ENCODE measurements at places on chromosomes 1 and 21. TPM values are rescaled to one million over a fixed set of nuclear protein-coding genes. Genes with fewer than 3 reads are reported as not detected.

The APCS gene
- not detected for total RNA-seq

The SLC9C2 gene
- not detected for total RNA-seq

The SH2D5 gene
- total RNA-seq: 0.13 TPM

The C8B gene
- not detected for total RNA-seq

The DENND4B gene
- total RNA-seq: 11.8 TPM

DNA sequence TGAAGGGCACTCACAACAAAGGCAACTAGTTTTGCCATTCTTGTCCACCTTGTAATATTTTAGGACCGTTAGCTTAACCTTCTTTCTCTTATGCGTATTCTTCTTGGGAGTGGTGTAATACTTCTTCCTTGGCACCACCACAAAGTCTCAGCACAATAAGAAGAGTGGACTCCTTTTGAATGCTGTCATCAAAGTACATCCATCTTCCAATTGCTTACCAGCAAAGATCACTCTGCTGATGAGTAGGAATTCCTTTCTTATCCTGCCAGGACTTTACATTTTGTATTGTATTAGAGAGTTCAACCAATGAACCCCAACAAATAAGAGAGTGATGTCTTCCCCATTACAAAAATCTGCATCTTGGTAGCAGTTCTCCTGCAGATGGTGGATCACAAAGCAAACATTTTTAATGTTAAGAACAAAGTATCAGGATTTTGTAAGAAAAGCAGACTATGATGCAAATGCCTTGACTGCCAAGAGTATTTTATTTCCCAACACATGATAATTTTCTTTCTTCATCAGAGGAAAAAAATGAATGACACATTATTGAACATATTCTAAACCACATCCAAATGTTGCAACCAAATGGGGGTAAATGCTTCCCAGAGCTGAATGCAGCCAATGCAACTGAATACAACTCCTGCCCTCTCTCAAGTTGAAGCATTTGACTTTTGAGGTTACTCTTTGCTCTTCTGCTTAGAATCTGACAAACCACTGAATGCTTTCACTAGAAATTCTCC lies 5.1 kb upstream of the ARNT start:
- H3K4me3 ChIP-seq: no peak overlapping the region
- no peaks in the 10 kb centered on the region for H3K36me3 ChIP-seq
- peaks cover 2% of the 10 kb centered on the region for H3K27me3 ChIP-seq
- no peak overlapping the region for H3K27ac ChIP-seq

- H3K4me1 ChIP-seq: no peaks in the 10 kb centered on the region
- no peak overlapping the region for H3K27ac ChIP-seq
- H3K36me3 ChIP-seq: no peaks in the 10 kb centered on the region
- no peaks in the 10 kb centered on the region for H3K27me3 ChIP-seq
Observed at GRCh38 chr1:245671349-245671748, 516.6 kb downstream of the KIF26B start.

DNA sequence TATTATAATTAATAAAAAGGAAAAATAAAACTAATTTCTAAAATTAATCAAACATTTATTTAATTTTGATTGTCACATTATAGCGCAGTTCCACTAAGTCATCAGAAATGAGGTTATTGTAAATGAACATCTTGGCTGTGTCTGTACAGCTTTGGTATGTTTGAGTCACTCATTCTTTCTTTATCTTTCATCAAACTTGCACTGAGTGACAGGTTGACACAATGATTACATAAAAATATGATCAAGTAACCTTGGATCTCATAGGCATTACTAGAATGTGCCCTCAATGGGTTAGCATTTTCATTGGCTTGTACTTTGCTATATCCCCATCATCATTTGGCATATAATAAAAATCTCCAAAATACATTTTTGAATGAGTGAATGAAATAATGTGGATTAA lies 1353.2 kb upstream of the ADGRL2 start:
- H3K4me1 ChIP-seq: no peaks in the 10 kb centered on the region
- H3K27ac ChIP-seq: no peak overlapping the region
- no peaks in the 10 kb centered on the region for H3K27me3 ChIP-seq
- no peak for DNase-seq

GRCh38 chr1:81149649-81150325 lies 650.9 kb upstream of the ADGRL2 start:
- no peak for DNase-seq
- no peak overlapping the region for H3K4me3 ChIP-seq
- H3K36me3 ChIP-seq: no peaks in the 10 kb centered on the region
- no peaks in the 10 kb centered on the region for H3K4me1 ChIP-seq

DNA sequence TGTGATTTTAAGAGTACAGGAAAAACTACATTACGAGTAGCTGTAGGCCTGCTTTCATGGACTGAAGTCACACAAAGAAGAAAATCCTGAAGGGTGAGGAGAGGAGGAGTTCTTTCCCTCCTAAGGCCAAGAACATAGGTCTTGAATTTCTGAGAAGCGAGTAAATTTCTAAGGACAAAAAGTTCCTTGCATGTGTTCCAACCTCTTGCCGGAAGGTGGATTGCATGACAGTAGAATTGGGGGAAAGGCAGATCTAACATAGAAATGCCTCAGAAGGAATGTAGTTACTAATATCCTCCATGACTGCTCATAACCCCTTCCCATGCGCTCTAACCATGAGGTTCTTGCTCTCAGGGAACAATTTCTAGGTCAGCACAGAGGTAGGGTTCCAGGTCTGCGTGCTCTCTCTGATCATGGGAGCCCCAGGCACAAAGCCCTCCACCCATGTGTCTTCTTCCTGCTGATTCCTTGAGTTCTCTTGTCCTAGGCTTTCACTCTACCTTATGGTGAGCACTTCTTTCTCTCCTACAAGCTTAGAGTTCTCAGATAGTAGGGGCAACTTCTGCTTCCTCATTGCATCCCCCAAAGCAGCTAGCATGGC lies 13.7 kb downstream of the CD2 start:
- H3K4me1 ChIP-seq: peaks cover 13% of the 10 kb centered on the region
- H3K27ac ChIP-seq: no peak overlapping the region
- no peaks in the 10 kb centered on the region for H3K27me3 ChIP-seq
- no peaks in the 10 kb centered on the region for H3K36me3 ChIP-seq
- H3K4me3 ChIP-seq: no peak overlapping the region
- no peak for DNase-seq

DNA sequence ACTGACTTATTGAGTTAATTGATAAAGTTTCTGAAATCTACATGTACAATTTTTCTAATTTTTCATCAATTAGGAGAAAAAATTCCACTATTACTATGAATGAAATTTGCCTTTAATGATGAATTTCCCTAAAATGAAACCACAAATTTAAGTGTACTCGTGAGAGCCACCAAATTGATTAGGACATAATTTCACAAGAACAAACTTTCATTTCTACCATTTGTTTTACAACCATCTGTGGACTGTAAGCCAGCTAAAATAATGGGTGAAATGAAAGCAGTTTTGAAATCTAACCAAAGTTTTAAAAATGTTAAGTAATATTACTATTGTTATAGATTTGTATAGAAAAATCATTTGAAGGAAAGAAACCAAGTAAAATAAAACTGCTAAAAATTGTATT lies 41.8 kb downstream of the AGL start:
- H3K27ac ChIP-seq: no peak overlapping the region
- H3K4me3 ChIP-seq: no peak overlapping the region
- no peak for DNase-seq
- no peaks in the 10 kb centered on the region for H3K27me3 ChIP-seq

GRCh38 chr1:198901266-198901665 lies 262.4 kb downstream of the PTPRC start:
- peak; percentile 68 for DNase-seq

DNA sequence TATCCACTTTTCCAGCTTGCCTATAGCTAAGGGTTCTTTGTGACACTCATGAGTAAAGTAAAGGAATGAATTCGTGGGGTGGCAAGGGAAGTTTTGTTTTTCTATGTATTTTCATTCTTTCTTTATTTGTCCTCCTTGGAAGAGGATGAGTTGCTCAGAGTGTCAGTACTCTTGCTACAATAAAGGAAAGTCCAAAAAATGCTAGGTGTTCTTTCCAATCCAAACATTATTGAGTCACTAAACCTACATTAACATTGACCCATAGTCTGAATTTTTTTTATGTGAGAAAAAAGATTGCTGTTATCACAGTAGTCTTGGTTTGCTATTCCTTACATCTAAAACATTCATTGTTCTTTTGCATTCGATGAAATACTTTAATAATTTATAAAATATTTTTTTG lies 959.9 kb upstream of the ADGRL4 start:
- no peak for DNase-seq
- no peak overlapping the region for H3K27ac ChIP-seq
- no peak overlapping the region for H3K4me3 ChIP-seq

GRCh38 chr1:40372658-40373322 lies 737 bp upstream of the SMAP2 start:
- H3K27me3 ChIP-seq: no peaks in the 10 kb centered on the region
- H3K4me1 ChIP-seq: peaks cover 2% of the 10 kb centered on the region
- no peak overlapping the region for H3K4me3 ChIP-seq

- H3K36me3 ChIP-seq: no peaks in the 10 kb centered on the region
- peaks cover 7% of the 10 kb centered on the region for H3K4me1 ChIP-seq
- H3K27me3 ChIP-seq: peaks cover 24% of the 10 kb centered on the region
Observed at GRCh38 chr1:20470194-20470593, 15.8 kb downstream of the CAMK2N1 start.

DNA sequence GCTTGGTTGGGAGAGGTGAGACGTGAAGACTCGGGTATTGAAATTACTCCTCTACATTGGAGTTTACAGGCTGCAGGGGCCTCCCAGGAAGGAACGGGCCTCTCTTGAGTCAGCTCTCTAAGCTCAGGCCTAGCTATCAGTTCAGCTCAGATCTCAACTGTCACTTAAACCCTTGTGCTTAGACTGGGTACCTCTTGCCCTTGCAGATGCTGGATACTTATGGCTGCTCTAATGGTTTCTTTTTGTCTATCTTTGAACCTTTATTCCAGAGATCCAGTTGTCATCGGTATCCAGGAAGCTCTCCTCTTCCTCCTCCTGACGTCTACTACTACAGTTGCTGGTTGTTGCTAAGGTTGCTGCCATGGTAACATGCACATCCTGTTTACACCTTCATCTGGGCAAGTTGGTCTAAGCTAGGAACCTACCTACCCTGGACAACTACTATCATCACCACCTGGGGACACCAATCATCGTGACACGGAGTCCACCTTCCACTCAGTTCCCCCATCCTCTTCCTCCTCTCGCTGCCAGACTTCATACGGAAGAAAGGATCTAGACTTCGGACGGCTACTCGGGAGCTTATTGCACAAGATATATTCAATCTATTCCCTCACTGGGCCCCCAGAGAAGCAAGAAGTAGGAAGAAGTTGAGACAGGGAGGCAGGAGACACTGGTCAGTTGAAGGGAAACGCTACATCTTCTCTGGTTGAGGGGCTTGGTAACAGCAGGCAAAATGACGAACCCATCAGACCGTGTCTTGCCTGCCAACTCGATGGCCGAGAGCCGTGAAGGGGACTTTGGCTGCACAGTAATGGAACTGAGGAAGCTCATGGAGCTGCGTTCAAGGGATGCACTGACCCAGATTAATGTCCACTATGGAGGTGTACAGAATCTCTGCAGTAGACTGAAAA lies 56.1 kb downstream of the ATP2B4 start:
- no peaks in the 10 kb centered on the region for H3K27me3 ChIP-seq
- peak; percentile 49 for DNase-seq
- no peak overlapping the region for H3K4me3 ChIP-seq
- peaks cover 30% of the 10 kb centered on the region for H3K36me3 ChIP-seq

GRCh38 chr1:184433956-184434502 lies 47.2 kb downstream of the C1orf21 start:
- H3K27me3 ChIP-seq: no peaks in the 10 kb centered on the region
- H3K36me3 ChIP-seq: no peaks in the 10 kb centered on the region
- no peak overlapping the region for H3K4me3 ChIP-seq

GRCh38 chr1:204222764-204223055 lies 8.9 kb upstream of the GOLT1A start:
- no peaks in the 10 kb centered on the region for H3K36me3 ChIP-seq
- DNase-seq: peak; percentile 88
- no peak overlapping the region for H3K4me3 ChIP-seq
- H3K27me3 ChIP-seq: peaks cover under 1% of the 10 kb centered on the region
- no peak overlapping the region for H3K27ac ChIP-seq

DNA sequence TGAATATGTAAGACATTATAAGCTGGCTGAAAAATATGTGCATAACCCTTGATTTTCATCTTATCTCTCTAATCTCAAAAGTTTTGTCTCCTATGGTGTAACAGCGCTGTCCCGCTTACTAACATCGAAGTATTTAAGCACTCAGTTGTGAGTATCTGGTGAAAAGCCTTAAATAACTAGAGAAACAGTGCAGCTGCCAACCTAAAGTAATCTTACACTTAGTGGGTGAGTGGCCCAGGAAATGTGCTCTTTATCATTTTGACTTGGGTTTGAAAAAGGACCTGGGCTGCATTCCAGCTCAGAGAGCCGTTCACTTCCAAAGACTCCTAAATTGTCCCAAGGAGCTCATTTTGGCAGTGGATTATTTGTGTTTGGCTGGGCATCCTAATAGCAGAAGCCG lies 225.9 kb downstream of the SPATA17 start:
- no peaks in the 10 kb centered on the region for H3K27me3 ChIP-seq
- H3K4me3 ChIP-seq: no peak overlapping the region
- H3K4me1 ChIP-seq: peaks cover 3% of the 10 kb centered on the region
- peak; percentile 56 for DNase-seq

GRCh38 chr1:59645893-59646292 lies 168.9 kb upstream of the HOOK1 start:
- H3K4me1 ChIP-seq: peaks cover 2% of the 10 kb centered on the region
- no peak overlapping the region for H3K27ac ChIP-seq
- H3K4me3 ChIP-seq: no peak overlapping the region
- peak; percentile 26 for DNase-seq

GRCh38 chr1:76080552-76081079 lies 6.1 kb downstream of the ST6GALNAC3 start:
- H3K27ac ChIP-seq: peak overlapping the region; percentile 42
- H3K4me3 ChIP-seq: no peak overlapping the region
- peak; percentile 60 for DNase-seq
- H3K27me3 ChIP-seq: no peaks in the 10 kb centered on the region

DNA sequence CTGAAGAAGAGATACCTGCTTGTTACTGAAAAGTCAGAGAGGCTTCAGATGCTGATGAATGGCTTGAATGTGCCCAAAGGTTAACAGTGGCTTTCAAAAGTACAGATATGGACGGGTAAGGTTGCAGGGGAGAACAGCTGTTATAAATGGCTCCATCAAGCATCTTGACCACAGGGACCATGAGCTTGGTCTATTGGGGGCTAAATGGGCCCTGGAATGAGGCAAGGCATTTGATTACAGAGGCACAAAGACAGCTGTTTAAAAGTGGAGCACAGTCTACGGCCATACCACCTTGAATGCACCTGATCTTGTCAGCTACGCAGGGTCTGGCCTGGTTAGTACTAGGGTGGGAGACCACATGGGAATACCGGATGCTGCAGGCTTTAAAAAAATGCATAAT lies 48.3 kb downstream of the C1orf198 start:
- H3K4me3 ChIP-seq: no peak overlapping the region
- peaks cover 58% of the 10 kb centered on the region for H3K4me1 ChIP-seq
- DNase-seq: no peak
- H3K27me3 ChIP-seq: no peaks in the 10 kb centered on the region
- H3K27ac ChIP-seq: no peak overlapping the region

DNA sequence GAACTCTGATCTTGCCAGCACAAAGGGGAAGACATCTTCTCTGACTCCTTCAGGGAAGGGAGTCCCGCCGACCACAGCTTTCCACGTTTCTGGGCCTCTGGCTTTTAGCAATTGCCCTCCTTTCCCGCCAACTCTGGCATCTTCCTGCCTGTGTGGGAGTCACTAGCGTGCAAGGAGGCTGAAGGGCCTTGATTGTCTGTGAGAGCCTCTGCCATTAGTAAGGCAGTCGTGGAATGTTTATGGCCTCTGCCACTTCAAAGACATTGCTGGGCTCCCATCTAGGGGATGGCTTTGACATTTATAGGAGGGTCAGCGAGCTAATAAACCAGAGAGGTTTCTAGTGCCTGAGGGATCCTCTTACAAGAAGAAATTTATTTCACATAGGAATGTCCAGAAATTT lies 14.3 kb upstream of the PROK1 start:
- no peak overlapping the region for H3K27ac ChIP-seq
- no peak for DNase-seq
- peaks cover 2% of the 10 kb centered on the region for H3K27me3 ChIP-seq
- H3K36me3 ChIP-seq: no peaks in the 10 kb centered on the region
